Stimulated activated CD4-positive, alpha-beta T cell treated with anti-CD3 and anti-CD28 coated beads, Interleukin-2, amount 100 ng/mL, for 24 hours (primary cell): ENCODE measurements at places on chromosomes 3 and 15.

DNA sequence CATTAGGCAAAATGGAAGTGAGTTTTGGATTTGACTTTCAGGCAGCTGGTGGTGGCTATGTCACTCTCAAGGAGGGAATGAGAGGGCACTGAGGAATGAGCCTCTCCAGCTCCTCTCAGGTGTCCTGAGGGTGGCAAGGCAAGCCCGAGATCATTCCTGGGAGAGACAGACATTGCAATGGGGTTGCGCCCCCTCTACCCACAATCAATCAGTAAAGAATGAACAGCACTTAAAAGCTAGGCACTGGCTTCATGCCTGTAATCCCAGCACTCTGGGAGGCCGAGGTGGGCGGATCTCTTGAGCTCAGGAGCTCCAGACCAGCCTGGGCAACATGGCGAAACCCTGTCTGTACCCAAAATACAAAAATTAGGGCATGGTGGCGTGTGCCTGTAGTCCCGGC, 14.1 kb upstream of the SHF start:
- no peak for DNase-seq

- no peak for DNase-seq
These were observed 20.5 kb downstream of the DCLK3 start for GRCh38 chr3:36743826-36744225.

DNA sequence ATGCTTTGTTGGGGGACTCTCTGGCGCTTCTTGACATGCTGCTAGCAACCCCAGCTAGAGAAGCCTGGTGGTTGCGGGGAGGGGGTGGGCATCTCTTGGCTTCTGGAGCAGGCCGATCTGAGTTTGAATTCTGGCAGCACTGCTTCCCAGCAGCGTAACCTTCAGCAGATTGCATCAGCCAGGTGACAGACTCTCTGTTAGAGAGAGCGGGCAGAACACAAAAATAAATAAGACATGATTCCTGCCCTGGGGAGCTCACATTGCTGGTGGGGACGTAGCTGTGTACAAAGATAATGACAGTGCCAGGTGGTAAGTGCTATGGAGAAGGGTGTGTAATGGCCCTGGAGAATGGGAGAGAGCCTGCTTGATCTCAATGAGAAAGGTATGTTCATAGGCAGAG, 87.4 kb downstream of the THSD4 start:
- DNase-seq = no peak

- DNase-seq = no peak
These were observed 48.6 kb downstream of the RARB start for GRCh38 chr3:25476639-25477038.
